ENCODE measurements at places on chromosomes 6 and 20.

DNA sequence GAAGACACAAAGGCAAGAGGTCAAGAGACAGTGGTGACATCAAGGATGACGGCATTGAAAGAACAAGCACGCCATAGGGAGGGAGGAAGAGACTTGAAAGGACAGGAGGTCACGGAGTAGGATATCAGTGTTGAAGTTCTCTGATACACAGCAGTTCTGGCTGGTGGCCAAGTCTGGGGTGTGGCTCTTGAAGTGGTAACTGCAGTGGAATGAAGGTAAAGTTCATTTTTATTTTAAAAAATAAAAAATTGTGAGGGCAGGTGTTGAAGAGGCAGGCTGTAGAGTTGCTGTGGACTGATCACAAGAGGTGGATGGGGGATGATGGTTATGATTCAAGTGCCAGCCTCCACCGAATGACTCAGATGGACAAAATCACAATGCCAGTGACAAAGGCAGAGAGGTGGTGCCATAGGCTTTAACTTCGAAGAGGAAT, 53.2 kb upstream of the BMP2 start:
- no peak for DNase-seq

- DNase-seq, result no peak
These were observed 23.3 kb downstream of the EDN1 start for GRCh38 chr6:12313306-12313991.

DNA sequence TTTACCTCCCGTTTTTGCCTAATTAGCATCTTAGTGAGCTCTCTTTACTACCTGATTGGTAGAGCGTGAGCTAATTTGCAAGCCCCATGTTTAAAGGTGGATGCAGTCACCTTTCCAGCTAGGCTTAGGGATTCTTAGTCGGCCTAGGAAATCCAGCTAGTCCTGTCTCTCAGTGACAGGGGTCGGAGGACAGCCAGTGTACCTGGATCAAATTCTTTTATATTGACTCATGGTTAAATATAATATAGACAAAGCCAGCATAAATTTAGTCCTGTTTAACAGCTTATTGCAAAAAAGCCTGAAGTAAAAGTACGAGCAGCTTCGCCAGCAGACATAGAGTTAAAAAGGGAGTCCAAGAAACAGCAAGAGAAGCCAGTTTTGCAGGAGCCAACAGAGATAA, 12.2 kb upstream of the GSTA3 start:
- no peak for DNase-seq

- DNase-seq, result no peak
These were observed 26.0 kb downstream of the TBC1D7 start for GRCh38 chr6:13302291-13302690.

DNA sequence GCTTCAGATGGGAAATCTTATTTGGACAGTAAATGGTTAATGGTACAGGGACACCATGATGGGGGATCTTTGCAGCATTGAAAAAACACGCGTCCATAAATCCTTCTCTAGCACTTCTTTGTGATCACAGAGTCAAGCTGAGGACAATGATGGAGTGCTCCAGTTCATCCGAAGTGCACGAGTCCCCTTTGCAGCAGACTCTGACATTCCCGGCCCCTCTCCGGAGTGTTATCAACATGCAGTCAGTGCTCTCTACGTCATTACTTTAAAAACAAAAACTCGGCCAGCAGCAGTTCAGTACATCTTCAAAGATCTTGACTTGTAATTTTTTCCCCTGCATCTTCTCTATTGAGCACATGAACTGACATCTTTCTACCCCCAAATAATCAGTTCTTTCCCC, 185.5 kb upstream of the AKAP12 start:
- DNase-seq, result no peak

DNA sequence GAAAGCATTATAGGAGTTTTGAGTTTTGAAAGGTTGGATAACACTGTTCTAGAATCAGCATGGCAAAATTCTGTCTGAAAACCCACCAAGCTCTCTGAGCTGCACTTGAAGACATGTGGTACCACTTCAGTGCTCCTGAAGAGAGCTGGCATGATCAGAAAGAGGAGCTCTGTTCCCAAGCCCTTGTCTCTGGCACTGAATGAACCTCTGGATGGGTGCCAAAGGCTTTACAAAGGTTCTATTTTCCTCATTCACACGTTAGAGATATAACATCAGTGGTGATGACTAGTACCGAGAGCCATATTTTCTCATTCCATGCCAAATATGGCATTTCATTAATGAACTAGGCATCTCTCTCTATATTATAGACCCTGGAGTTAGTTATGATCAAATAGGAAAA, 301.8 kb upstream of the ID4 start:
- DNase-seq, result no peak

DNA sequence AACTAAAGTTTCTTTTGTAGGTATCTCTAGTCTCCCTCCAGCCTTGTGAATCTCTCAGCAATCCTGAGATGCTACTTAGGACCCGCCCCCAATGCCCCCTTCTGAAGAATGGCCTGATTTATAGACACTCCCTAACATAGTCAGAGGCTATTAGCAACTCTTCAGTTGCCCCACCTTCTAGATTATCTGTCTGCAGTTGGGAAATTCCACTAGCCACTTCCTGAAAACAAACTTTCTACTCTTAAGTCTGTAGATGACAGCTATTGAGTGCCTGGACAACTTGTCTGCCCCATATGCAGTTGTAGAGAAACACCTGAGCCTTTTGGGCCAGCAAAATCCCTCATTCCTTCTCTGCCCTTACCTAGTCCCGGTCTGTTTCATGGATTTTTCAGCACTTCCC, 188.2 kb upstream of the PREP start:
- no peak for DNase-seq

DNA sequence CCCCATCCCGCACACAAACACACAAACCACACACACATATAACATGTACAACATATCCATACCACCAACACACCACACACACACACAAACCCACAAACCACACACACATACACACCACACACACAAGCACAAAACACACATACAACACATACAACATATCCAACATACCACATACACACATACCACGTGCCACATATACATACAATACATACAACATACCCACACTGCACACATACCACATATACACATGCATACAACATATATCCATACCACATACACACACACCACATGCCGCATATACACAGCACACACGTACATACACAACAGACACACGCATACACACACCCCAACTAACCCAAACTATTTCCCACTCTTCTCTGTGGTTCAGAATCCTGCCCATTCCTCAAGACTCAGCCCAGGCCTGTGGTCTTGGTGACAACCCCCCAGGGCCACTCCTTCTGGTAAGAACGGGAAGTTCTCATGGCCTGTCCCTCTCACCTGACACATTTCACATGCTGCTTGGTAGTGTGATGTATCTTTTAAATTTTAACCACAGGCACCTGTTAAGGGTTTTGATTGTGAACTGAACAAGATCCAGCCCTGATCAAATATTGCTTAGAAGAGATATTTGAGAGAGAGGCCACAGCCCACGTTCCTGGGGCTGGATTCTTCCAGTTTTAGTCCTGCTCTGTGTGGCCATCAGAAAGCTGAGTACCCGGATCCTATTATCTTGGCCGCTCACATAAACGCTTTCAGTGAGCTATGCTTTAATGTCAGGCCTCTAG, 55.9 kb upstream of the KCNK16 start:
- DNase-seq, result no peak

- no peak for DNase-seq
These were observed 4.5 kb upstream of the INSM1 start for GRCh38 chr20:20363434-20363798.

DNA sequence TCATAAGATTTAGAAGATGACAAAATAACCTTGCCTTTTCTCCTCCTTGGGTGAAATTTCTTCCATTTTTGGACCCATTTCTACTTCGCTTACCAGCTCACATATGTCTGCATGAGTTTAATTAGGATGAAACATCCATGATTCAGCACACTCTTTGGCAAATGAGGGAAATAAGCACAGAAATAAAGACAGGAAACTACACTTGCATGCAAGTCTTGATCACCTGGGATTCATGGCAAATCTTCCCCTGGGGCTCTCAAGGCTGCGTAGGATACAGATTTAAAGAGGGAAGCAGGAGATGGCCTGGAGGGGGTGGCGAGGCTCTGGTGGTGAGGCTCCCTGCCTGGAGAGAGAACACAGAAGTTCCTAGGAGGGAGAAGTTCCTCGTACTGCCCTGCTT, 147.8 kb downstream of the EDN3 start:
- DNase-seq, result no peak

DNA sequence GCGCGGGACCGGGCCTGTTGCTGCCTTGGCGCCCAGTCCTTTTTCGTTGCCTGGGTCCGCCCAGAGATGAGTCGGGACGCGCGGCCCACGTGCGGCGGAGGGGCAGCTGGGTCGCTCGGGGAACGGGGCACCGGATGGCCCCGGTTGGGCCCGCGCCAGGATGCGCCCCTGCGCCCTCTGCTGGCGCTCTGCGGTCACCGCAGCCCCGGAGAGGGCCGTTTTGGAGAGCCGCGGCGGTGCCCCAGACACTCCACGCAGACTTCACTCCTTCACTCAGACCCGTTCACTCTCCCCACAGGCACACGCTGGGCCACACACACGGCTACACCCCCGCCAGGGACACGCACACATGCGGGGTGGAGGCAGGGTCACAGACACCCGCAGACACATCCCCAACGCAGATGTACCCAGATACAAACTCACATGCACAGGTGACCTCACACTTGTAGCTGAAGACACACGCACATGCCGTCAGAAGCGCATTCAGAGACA, 38.8 kb downstream of the SRC start:
- no peak for DNase-seq

- no peak for DNase-seq
These were observed 111.0 kb upstream of the TFAP2D start for GRCh38 chr6:50602292-50602691.

DNA sequence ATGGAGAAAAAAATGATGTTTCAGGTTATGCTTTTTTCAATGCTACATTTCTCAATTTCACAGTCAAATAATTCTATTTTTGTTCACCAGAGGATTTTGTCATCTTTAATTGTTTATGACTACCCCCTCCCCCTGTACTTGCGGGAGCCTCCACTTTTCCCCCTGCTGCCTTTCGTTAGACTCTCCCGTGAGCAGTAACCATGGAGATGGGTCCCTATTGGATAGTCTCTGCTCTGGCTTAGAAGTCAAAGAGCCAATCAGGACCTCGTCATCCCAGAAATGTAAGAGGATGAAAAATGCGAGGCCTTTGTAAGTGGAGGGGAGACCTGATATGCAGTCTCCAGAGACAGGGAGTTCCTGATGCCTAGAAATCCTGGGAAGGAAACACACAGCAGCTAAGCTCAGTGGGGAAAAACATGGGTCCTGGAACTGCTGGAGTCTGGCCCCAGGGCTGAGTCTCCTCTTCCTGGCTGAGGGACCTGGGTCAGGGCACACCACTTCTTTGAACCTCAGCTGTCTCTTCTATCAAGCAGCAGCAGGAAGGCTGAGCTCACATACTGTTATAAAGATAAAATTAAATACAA, 298.7 kb downstream of the TSHZ2 start:
- DNase-seq, result no peak

GRCh38 chr6:70282919-70283461, 19.9 kb downstream of the COL9A1 start:
- no peak for DNase-seq

DNA sequence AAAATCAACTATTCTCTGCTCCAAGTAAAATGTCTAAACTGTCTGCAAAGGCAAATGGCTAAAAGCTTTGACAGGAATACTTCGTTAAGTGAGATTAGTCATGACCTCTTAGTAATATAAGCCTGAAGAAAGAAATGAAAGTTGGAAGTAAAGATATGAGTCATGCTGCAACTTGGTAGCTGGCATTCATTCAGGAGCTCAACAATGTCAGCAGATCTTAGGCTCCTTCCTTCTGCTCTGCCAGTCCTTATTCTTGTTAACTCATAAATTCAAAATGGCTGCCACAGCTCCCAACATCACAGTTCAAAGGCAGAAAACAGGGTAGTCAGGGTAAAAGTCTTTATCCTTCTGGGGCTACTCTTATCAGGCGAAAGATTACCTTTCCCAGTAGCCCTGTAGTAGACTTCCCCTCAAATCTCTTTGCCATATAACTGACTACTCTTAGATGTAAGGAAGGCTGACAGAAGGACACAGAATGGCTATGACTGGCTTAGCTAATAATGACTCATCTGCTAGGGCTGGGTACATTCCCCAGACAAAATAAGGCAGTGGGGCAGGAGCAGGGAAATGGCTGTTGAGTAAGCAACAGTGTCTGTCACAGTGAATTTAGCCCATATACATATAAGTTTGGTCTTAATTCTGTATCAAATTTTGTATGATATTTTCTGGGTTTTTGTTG, 24.4 kb upstream of the C6orf62 start:
- DNase-seq, result no peak

- no peak for DNase-seq
These were observed 16.7 kb downstream of the BTN2A1 start for GRCh38 chr6:26474439-26474881.

GRCh38 chr20:49668181-49668877, 45.3 kb downstream of the B4GALT5 start:
- no peak for DNase-seq

- no peak for DNase-seq
These were observed 912 bp upstream of the OR12D3 start for GRCh38 chr6:29376003-29376402.

- DNase-seq, result no peak
These were observed 631.6 kb upstream of the NRSN1 start for GRCh38 chr6:23494367-23494766.

DNA sequence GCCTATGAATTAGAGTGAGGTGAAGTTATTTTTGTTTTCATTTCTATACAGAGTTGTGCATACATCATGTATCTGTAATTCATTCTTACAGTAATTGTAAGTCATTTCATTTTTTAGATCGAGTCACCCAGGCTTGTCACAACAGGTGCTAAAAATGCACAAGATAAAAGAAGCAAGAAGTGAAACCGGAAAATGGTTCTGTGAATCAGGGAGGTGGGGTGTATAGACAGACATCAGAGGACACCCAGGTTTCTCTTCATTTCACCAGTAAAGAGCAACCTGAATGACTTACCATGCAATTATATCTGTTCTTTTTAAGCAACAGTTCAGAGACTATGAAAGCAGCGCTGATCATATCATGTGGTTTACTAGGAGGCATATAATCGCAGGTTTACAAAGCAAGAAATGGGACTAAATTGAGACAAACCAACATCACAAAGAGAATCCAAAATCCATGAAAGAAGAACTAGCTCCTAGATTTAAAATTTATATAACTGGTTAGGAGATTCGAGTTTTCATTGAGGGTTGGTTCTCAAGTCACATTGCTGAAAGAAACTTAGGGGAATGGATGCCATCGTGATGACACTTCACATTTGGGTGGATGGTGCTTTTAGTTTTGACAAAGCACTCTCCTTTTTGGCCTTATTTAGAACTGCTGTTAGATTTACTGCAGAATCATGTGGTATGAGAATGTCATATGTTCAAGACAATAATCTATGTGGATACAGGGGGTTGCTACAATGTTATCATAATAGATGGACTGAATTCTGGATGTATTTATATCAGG, 27.9 kb upstream of the TBC1D7 start:
- DNase-seq, result no peak
